ENCODE measurements at places on chromosomes 11 and 22.
A peak's percentile ranks its signal among the peaks of the same experiment; 100 is the strongest.

DNA sequence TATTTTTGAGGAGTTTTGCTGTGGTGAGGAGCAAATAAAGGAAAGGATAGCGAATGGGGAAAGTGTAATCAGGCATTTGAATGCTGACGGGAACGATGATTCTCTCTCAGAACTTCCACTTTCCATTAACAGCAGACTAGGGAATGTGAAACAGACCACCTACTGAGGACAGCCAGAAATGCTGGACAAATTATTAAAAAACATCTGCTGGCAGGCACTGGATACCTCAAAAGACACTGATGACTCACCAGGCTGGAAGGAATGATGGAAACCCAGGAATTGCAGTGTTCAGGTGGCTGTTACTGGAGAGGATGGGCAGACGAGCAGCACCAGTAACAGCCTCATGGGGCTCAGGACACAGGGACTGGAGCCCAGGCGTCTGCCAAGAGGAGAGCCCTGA lies 33.4 kb downstream of the PLA2G6 start:
- no peak for DNase-seq

- no peak for DNase-seq
These were observed 9.7 kb downstream of the PMM1 start for GRCh38 chr22:41579997-41580355.

DNA sequence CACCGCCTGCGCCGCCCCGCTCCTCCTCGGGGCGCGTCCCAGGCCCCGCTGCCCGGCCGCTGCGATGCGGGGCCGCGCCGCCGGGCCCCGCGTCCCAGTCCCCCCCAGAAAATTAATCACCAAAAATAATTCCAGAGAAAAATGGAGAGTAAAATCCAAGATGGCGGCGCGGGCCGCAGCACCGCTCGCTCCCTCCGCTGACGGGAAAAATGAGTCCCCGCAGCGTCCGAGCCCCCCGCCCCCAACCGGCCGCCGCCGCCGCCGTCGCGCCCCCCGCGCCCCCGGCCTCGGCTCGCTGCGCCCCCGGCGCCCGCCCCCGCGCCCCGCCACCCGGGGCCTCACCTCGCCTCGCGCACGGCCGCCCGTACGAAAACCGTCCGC lies at the start of gene KMT5B:
Gene KMT5B, minus strand, starts transcription at position 162 of the 381 bp plus-strand sequence. CDS start 23,220 bp downstream, outside the sequence.
- DNase-seq: no peak

DNA sequence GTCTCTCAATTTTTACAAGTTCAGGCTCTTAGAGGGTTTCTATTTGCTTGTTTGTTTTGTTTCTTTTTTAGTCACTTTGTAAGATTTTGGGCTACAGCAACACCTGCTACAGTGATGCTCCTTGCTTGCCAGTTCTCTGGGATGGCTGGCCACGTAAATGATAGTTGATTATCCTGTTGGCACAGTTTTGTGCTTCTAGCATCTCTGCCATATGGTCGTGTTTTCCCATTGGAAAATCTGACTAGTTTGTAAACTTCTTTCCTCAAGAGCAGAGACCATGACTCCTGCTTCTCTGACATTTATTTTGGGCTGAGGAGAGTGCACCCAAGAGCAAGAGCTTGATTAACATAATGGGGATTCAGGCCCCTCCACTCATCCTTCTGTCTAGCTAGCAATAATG lies 1621.6 kb upstream of the RAG2 start:
- DNase-seq: no peak

- no peak for DNase-seq
These were observed 27.1 kb downstream of the DKK3 start for GRCh38 chr11:11981364-11981763.

- no peak for DNase-seq
These were observed 60.9 kb upstream of the BMAL1 start for GRCh38 chr11:13216711-13217075.

DNA sequence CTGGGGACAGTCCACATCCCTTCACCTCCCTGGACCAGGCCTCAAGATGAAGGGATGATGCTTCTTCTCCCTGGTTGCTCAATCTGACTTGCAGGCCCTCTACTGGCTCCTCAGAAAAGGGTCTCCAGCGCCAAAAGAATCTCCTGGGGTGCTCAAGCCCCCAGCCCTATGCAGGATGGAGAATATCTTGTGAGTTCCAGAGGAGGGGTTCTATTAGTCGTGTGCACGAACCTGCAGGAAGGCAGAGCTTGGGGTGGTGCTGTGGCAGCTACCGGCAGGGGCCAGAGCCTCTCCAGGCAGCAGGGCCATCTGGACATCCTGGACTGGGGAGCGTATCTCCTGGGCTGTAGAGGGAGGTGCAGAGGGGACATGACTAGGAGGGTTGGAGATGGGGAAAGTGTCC lies 1339.5 kb downstream of the BRD1 start:
- DNase-seq: peak; percentile 16

- no peak for DNase-seq
These were observed 46.0 kb upstream of the CCDC34 start for GRCh38 chr11:27409049-27409448.

- no peak for DNase-seq
These were observed 71.7 kb upstream of the DRD2 start for GRCh38 chr11:113546757-113547507.

DNA sequence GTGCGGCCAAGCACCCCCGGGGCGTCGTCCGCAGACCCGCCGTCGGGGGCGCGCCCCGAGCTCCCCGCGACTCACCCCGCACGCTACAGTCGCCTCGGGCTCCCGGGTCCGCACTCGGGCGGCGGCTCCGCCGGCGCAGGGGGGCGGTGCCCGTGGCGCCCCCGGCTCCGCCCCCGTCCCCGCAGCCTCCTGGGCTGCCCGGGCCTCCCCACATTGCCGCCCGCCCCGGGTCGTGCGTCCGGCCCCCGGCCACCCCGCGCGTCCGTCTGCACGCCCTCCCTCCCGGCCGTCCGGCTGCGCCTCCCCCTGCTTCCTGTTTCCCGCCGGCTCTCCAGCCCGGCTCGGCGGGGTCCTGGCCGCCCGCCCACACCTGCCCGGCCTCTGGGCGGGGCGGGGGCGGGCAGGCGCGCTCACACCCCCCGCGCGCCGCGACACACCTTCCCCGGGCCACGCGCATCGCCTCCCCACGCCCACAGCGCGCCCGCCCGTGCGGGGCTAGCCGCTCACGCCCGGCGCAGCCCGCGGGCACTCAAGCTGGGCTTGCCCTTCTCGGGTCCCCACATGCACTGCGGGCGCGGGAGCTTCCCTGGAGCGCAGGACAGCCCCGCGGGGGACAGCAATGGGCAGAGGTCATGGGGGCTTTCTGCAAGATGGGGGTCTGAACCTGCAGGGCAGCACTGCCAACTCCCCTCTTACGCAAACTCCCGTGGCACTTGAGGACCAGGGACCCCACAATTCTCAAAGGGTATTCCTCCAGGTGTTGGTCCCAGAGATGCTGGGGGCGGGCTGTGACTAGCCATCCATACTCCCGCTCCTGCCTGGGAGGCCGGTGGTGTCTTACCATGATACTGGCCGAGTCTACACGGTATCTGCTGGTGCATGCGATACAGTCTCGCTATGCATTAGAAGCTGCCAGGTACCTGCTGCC lies at the start of gene CARD10:
Gene CARD10, minus strand, starts transcription at position 148 of the 928 bp plus-strand sequence. CDS start 215 bp downstream, outside the sequence.
- no peak for DNase-seq

DNA sequence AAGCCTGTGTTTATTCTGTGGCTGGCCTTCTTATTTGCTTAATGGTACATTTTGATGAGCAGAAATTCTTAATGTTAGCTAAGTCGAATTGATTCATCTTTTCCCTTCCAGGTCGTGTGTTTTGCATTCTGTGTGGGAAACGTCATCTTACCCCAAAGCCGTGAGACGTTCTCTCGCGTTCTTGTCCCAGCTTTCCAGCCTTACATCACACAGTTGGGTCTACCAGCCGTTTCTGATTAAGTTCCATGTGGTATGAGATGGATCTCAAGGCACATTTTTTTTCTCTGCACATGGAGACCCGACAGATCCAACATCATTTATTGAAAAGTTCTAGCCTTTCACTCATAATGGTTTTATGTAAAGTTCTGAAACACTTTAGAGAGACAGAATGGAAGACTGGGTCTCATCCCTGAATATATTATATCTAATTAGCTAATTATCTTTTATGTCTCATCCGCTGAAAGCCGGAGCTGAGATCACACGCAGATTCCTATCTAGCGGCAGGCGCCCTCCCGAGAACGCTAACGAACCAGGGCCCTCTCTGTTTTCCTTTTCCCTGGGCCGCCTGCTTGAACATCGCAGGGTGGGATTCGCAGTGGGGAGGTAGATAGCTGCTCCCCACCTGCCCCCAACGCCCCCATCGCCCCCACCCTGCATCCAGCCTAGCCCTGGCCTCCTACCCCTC lies 1162.2 kb downstream of the BRD1 start:
- no peak for DNase-seq

DNA sequence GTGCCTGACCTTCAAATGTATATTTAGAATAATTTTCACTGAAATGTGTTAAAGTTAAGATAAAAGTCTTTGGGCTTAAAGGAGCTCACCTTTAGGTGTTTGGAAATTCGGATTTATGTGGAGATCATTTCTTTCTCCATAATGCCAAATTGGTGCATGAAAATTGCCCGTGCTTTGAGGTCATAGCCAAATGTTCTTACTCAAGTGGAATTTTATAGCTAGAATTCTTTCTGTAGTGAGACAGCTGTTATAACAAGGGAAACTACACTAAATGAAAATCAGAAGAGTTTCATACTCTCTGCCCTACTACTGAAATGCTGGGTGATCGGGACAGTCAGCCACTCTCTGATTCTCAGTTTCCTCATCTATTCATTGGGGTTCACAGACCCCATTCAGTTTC lies 89.5 kb upstream of the DBX1 start:
- peak; percentile 17 for DNase-seq

- no peak for DNase-seq
These were observed 7.2 kb downstream of the STK33 start for GRCh38 chr11:8586805-8587204.

DNA sequence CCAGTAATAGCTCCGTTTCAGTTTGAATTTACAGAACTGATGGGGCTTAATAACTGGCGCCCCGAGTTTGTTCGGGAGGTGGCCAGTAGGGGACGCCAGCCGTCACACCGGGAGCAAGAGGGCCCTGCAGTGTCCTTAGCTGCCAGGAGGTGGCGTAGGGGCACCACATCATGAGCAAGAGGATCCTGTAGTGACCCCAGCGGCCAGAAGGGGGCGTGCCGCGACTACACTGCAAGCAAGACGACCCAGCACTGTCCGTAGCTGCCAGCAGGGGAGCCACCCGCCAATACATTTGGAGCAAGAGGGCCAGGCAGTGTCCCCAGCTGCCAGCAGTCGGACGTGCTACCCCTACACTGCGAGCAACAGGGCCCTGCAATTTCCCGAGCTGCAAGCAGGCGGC lies 663.7 kb upstream of the B3GAT1 start:
- peak; percentile 58 for DNase-seq

GRCh38 chr11:25456211-25456610 lies 875.7 kb upstream of the ANO3 start:
- no peak for DNase-seq

- no peak for DNase-seq
These were observed 67.5 kb downstream of the C11orf58 start for GRCh38 chr11:16805938-16806337.

- DNase-seq: no peak
These were observed 15.3 kb upstream of the ELFN2 start for GRCh38 chr22:37442537-37442936.

GRCh38 chr22:20469110-20469868 lies 26.3 kb downstream of the KLHL22 start:
- DNase-seq: peak; percentile 11

GRCh38 chr11:67280788-67281551 lies 8.1 kb upstream of the ANKRD13D start:
- DNase-seq: no peak

DNA sequence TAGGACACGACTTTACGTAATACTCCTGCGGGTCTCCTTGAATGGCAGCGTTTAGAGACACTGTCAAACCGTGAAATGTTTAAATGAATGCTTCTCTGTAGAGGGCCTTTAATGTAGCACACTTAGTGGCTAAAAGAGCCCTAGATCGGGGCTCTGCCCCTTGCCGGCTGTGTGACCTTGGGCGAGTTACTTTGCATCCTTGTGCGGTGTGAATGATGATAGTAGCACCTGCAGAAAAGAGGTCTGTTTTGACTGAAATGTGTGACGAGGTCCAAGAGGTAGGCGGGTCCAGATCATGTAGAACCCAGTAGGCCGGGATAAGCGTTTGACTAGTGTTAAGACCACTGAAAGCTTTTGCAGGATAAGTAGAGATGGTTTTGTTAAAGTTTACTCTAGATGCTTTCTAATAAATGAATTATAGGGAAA lies 866 bp downstream of the MED17 start:
- DNase-seq: no peak

DNA sequence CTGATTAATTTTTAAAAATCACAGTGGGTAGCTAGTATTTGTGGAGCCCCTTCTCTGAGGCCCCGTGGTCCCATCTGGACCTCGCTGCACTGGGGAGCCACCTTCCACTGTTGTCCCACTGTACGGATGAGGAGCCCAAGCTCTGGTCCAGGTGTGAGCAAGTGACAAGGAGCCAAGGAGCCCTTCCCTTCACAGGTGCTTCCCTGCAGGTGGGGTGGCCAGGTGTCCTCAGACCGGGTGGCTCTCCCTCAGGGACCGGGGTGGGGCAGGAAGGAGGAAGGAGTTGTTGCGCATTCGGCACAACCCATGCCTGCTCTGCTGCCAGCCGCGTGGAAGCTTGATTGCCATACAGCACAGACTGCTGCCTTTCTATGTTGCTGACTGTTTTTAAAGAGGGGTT lies 10.4 kb upstream of the SEPTIN5 start:
- no peak for DNase-seq

- no peak for DNase-seq
These were observed 16.1 kb downstream of the LRP5 start for GRCh38 chr11:68328374-68329091.

GRCh38 chr22:30277547-30278344 lies 11.1 kb upstream of the OSM start:
- no peak for DNase-seq

- DNase-seq: no peak
These were observed 40.2 kb upstream of the CCDC90B start for GRCh38 chr11:83326326-83326725.

DNA sequence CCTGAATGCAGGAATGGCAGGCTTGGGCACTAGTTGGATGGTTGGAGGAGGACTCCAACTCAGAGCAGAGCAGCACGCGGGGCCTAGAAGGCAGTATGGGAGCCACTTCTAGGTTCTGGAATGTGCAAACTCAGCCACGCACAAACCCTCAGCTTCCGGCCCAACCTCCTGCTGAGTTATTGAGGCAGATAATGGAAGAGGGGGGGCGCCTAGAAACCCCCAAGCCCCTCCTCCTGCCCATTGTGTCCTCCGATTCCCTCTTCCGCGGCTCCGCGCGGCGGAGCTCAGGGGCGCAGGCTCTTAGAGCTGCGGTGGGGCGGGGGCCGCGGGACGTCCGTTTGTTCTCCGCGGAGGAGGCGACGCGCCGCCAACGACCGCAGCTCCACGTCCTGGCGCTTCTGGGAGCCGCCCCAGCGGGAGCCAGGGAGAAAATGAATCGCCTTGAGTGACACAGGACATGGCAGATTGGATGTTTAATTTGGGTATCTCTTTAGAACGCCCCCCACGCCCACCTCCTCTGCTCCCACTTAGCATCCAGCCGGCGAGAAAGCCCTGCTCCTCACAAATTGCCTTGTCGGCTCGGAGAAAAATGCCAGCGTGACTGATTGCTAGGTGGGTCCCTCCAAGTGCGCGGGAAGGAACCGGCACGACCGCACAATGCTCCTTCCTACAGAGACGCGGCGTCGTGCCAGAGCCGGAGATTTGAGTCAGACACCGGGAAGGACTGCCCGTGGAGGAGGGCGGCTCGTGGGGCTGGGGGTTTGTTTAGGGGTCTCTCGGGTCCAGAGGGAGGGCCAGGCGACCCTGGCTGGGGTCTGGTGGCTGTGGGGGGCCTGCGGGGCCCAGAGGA lies 144.6 kb downstream of the NECTIN1 start:
- peak; percentile 48 for DNase-seq

All from MM.1S (cell line).